ENCODE measurements at places on chromosomes 7 and 10. TPM values are rescaled to one million over a fixed set of nuclear protein-coding genes. Genes with fewer than 3 reads are reported as not detected.

The OGDHL gene
- total RNA-seq = not detected

The OPN1SW gene
- not detected for total RNA-seq

The ADCY1 gene
- not detected for total RNA-seq

The PDE1C gene
- not detected for total RNA-seq

The DENND2A gene
- total RNA-seq = 30.0 TPM

GRCh38 chr10:89371987-89372386 lies 5.9 kb upstream of the IFIT1B start:
- no peak overlapping the region for H3K27ac ChIP-seq
- H3K4me1 ChIP-seq = peaks cover 18% of the 10 kb centered on the region
- no peaks in the 10 kb centered on the region for H3K36me3 ChIP-seq
- DNase-seq = no peak
- H3K27me3 ChIP-seq = no peaks in the 10 kb centered on the region
- H3K4me3 ChIP-seq = no peak overlapping the region

DNA sequence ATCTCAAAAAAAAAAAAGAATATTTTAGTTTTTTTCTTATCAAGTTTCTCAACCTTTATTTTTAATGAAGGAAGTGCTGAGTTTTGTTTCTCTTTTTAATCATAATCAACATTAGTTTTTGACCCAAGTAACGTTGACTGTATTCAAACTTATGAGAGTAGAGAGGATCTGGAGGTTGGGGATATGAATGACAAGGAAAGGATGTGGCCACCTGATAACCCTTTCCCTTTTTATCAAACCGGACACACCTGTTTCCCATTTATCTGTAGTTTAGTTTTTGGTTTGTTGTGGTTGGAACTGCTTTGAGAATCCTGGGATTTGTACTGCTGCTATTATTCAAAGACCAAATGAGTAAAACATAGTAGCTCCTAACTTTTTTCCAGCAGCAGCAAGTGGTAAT lies 38.6 kb downstream of the HACD1 start:
- no peak overlapping the region for H3K27ac ChIP-seq
- no peak for DNase-seq
- no peaks in the 10 kb centered on the region for H3K4me1 ChIP-seq
- no peaks in the 10 kb centered on the region for H3K36me3 ChIP-seq
- H3K4me3 ChIP-seq = no peak overlapping the region

DNA sequence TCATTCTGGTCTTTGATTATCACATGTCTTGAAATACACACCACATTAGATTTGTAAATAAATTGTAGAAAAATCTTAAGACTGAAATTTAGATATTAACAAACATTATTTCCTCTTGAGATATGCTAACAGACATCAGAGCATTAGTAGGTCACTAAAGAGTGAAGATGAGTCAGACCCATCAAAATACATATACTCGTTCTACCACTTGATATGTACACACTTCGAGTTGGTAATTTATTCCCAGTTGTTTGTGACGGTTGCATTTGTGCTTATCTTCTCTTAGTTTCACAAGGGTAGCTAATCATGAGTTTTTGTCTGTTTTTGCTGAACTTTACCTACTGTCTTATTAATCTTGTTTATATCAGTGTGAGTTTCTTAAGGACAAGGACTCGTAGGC lies 383.4 kb downstream of the AUTS2 start:
- DNase-seq = no peak
- no peaks in the 10 kb centered on the region for H3K4me1 ChIP-seq
- H3K4me3 ChIP-seq = no peak overlapping the region
- H3K27ac ChIP-seq = no peak overlapping the region
- H3K36me3 ChIP-seq = no peaks in the 10 kb centered on the region
- H3K27me3 ChIP-seq = no peaks in the 10 kb centered on the region

DNA sequence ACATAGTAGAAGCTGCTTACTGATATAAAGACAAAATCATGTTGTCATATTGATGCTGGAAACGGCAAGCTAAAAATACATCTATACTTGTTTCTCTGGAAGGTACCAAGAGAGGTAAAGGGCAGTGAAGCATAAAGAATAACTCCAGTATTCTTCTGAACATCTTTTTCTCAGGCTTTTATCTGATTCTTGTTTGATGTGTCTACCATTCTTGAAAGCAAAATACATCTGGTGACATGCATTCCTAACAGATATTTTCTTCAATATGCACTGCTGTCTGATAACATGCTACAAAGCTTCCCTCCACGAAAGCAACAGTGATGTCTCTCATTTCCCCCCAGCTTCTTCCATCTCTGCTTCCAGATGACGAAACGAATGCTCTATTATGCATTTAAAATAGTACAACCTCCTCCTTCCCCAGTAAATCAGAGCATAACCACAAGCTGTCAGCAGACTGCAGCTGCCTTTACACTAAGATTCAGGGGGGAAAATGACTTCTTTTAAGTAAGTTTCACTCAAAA lies 100.8 kb downstream of the ARHGAP21 start:
- no peaks in the 10 kb centered on the region for H3K4me1 ChIP-seq
- DNase-seq = no peak
- H3K4me3 ChIP-seq = no peak overlapping the region
- no peak overlapping the region for H3K27ac ChIP-seq
- H3K27me3 ChIP-seq = no peaks in the 10 kb centered on the region
- H3K36me3 ChIP-seq = peaks cover 10% of the 10 kb centered on the region

- no peak for DNase-seq
- no peak overlapping the region for H3K4me3 ChIP-seq
- no peaks in the 10 kb centered on the region for H3K4me1 ChIP-seq
- H3K27me3 ChIP-seq = no peaks in the 10 kb centered on the region
These were observed 357.2 kb downstream of the HPSE2 start for GRCh38 chr10:98878418-98878817.

DNA sequence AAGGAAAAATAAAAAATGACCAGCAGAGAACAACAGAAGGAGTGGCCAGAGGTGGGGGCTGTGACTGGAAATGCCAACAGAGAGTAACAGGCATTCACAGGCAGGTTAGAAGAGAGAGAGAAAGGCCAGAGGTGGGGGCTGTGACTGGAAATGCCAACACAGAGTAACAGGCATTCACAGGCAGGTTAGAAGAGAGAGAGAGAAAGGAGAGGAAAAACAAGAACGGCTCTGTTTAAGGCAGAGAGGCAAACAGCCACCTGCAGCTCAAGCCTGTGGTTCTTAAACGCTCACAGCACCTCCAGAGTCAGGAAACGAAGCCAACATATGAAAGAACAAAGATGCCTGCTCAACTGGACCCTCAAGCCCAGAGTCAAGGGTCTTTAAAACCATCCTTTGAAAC lies 39.5 kb upstream of the DGKI start:
- H3K4me1 ChIP-seq = peaks cover 49% of the 10 kb centered on the region
- no peak overlapping the region for H3K27ac ChIP-seq
- no peak overlapping the region for H3K4me3 ChIP-seq
- peaks cover 36% of the 10 kb centered on the region for H3K36me3 ChIP-seq
- H3K27me3 ChIP-seq = no peaks in the 10 kb centered on the region

GRCh38 chr10:104061196-104061595 lies 24.5 kb downstream of the COL17A1 start:
- H3K27me3 ChIP-seq = no peaks in the 10 kb centered on the region
- DNase-seq = no peak
- H3K4me3 ChIP-seq = no peak overlapping the region
- no peak overlapping the region for H3K27ac ChIP-seq

All from SJSA1 (cell line).